ENCODE measurements at places on chromosomes 1 and 21. TPM values are rescaled to one million over a fixed set of nuclear protein-coding genes. Genes with fewer than 3 reads are reported as not detected.

Gene AMY2A
- not detected for total RNA-seq

Gene GBP6
- total RNA-seq = 0.27 TPM

Gene VTCN1
- not detected for total RNA-seq

Gene VWA5B1
- total RNA-seq = 0.15 TPM

Gene LEFTY1
- not detected for total RNA-seq

Gene CLCA1
- not detected for total RNA-seq

Gene CAMK1G
- total RNA-seq = not detected

Gene ST6GALNAC5
- not detected for total RNA-seq

Gene MTF1
- 21.0 TPM for total RNA-seq

Gene RPE65
- total RNA-seq = not detected

Gene ATP1A4
- not detected for total RNA-seq

- peaks cover 48% of the 10 kb centered on the region for H3K36me3 ChIP-seq
- DNase-seq = no peak
- no peaks in the 10 kb centered on the region for H3K4me1 ChIP-seq
- no peaks in the 10 kb centered on the region for H3K27me3 ChIP-seq
Measured at GRCh38 chr1:202728951-202729350, 18.7 kb upstream of the SYT2 start.

GRCh38 chr1:111476761-111477309, 3.1 kb downstream of the C1orf162 start:
- H3K27ac ChIP-seq = peak overlapping the region; percentile 93
- peaks cover 42% of the 10 kb centered on the region for H3K36me3 ChIP-seq
- peaks cover 70% of the 10 kb centered on the region for H3K4me1 ChIP-seq

DNA sequence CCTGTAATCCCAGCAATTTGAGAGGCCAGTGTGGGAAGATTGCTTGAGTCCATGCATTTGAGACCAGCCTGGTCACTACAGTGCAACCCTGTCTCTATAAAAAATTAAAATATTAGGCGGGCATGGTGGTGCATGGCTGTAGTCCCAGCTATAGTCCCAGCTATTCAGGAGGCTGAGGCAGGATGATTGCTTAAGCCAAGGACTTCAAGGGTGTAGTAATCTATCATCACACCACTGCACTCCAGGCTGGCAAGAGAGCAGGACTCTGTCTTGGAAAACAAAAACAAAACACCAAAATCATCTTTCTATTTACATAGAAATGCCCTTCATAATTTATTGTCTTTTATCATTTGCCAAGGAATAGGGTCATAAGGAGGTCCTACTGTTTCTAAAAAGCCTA, 1274.1 kb upstream of the NCAM2 start:
- no peak overlapping the region for H3K27ac ChIP-seq
- no peak overlapping the region for H3K4me3 ChIP-seq
- no peaks in the 10 kb centered on the region for H3K4me1 ChIP-seq
- no peak for DNase-seq

DNA sequence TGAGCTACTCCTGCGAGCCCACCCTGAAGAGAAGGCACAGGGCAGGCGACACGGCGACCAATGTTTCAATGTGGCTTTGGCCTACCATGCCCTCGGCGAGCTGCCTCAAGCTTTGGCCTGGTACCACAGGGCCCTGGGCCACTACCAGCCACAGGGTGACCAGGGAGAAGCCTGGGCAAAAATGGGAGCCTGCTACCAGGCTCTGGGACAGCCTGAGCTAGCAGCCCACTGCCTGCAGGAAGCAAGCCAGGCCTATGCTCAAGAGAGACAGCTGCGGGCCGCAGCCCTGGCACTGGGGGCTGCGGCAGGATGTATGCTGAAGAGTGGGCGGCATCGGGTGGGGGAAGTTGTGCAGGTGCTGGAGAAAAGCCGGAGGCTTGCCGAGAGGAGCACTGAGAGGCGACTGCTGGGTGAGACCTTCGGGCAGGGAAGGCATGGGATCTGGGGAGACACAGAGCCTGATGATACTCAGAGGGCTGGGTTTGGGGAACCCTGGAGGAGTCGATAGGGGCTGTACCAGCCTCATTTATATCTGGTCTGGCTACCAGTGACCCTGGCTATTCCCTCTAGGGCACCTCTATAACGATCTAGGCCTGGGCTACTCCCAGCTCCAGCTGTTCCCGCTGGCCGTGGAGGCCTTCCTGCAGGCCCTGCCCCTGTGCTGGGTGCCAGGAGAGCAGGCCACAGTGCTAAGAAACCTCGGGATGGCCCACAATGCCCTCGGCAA, 2.3 kb downstream of the TTC24 start:
- peak overlapping the region; percentile 92 for H3K27ac ChIP-seq
- H3K27me3 ChIP-seq = no peaks in the 10 kb centered on the region
- H3K36me3 ChIP-seq = no peaks in the 10 kb centered on the region
- H3K4me3 ChIP-seq = peak overlapping the region; percentile 60

GRCh38 chr1:237779356-237779755, 111.4 kb downstream of the ZP4 start:
- H3K4me3 ChIP-seq = no peak overlapping the region
- H3K4me1 ChIP-seq = no peaks in the 10 kb centered on the region
- H3K27ac ChIP-seq = no peak overlapping the region

DNA sequence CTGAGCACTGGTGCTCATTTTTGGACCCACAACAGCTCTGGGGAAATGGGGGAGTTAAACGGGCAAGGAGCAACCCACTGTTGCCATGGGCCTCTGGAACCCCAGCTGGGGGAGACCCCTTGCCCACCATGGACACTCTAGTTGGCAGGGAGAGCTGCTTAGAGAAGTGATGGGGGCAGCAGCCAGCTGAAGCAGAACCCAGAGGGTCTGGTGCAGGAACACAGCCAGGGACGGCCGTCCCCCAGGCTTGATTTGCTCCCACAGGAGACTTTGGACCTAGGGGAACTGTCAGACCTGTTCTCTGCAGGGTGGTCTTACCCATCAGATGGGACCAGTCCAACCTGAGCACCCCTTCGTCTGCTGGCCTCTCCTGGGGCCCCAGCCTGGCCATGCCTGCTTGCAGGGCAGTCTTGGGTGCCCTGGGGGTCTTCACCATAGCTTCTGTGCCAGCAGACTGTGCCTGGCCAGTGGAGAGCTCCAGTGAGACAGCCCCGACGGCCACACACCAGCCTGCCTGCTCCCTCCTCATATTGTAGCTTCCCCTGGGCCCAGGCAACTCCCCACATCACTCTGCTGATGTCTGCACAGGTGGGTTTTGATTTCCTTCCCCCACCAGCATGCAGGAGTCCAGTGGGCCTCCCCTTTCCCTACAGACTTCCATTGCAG, 11.3 kb downstream of the SPATC1L start:
- peaks cover 2% of the 10 kb centered on the region for H3K36me3 ChIP-seq
- peaks cover 23% of the 10 kb centered on the region for H3K27me3 ChIP-seq
- H3K27ac ChIP-seq = peak overlapping the region; percentile 54
- H3K4me3 ChIP-seq = no peak overlapping the region

GRCh38 chr1:63861052-63861691, 87.4 kb downstream of the ROR1 start:
- DNase-seq = no peak
- peaks cover 3% of the 10 kb centered on the region for H3K27me3 ChIP-seq
- no peaks in the 10 kb centered on the region for H3K36me3 ChIP-seq
- H3K4me1 ChIP-seq = no peaks in the 10 kb centered on the region
- H3K4me3 ChIP-seq = no peak overlapping the region
- no peak overlapping the region for H3K27ac ChIP-seq

GRCh38 chr1:17684810-17685209, 70.3 kb upstream of the ACTL8 start:
- no peak overlapping the region for H3K4me3 ChIP-seq
- no peak for DNase-seq
- no peaks in the 10 kb centered on the region for H3K36me3 ChIP-seq
- H3K27me3 ChIP-seq = no peaks in the 10 kb centered on the region

- no peaks in the 10 kb centered on the region for H3K27me3 ChIP-seq
- peaks cover 7% of the 10 kb centered on the region for H3K36me3 ChIP-seq
- DNase-seq = no peak
- H3K4me3 ChIP-seq = no peak overlapping the region
Measured at GRCh38 chr1:16257968-16258367, 21.0 kb upstream of the CPLANE2 start.

- H3K4me3 ChIP-seq = no peak overlapping the region
- no peaks in the 10 kb centered on the region for H3K27me3 ChIP-seq
- DNase-seq = no peak
- no peak overlapping the region for H3K27ac ChIP-seq
Measured at GRCh38 chr1:11174261-11174942, 14.8 kb upstream of the ANGPTL7 start.

DNA sequence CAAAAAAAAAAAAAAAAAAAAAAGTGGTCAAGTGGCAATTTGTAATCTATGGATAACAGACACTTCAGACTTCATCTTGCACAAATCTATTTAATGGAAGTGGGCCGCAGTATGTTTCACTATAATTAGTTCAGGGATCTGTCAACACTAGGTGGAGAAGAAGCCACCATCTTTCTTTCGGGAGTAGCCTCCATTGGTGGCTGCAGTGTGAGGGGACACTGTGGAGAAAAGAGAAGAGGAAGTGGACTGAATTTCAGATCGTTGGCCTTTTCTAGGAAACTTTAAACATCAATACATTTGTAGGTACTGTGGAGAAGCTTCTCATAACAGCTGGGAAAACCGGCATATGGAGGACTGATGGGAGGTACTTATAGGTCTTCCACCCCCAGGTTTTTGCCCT, 8.0 kb upstream of the ELAPOR1 start:
- DNase-seq = no peak
- no peak overlapping the region for H3K4me3 ChIP-seq
- H3K27me3 ChIP-seq = peaks cover 8% of the 10 kb centered on the region
- H3K4me1 ChIP-seq = peaks cover 10% of the 10 kb centered on the region
- H3K27ac ChIP-seq = no peak overlapping the region
- peaks cover 11% of the 10 kb centered on the region for H3K36me3 ChIP-seq

- DNase-seq = no peak
- H3K4me3 ChIP-seq = no peak overlapping the region
- no peaks in the 10 kb centered on the region for H3K4me1 ChIP-seq
- no peak overlapping the region for H3K27ac ChIP-seq
- no peaks in the 10 kb centered on the region for H3K27me3 ChIP-seq
Measured at GRCh38 chr1:242828199-242828598, 303.7 kb upstream of the PLD5 start.

- no peaks in the 10 kb centered on the region for H3K4me1 ChIP-seq
- no peaks in the 10 kb centered on the region for H3K27me3 ChIP-seq
- DNase-seq = no peak
- H3K36me3 ChIP-seq = peaks cover 5% of the 10 kb centered on the region
Measured at GRCh38 chr1:202572867-202573266, 137.4 kb downstream of the SYT2 start.

GRCh38 chr1:222167896-222168295, 380.0 kb downstream of the HHIPL2 start:
- no peak for DNase-seq
- H3K4me3 ChIP-seq = no peak overlapping the region
- no peaks in the 10 kb centered on the region for H3K36me3 ChIP-seq
- H3K27me3 ChIP-seq = no peaks in the 10 kb centered on the region
- H3K27ac ChIP-seq = no peak overlapping the region

GRCh38 chr1:204941421-204942338, 71.0 kb downstream of the NFASC start:
- peak; percentile 63 for DNase-seq
- H3K36me3 ChIP-seq = no peaks in the 10 kb centered on the region
- no peak overlapping the region for H3K27ac ChIP-seq
- H3K4me3 ChIP-seq = no peak overlapping the region

GRCh38 chr1:228283476-228284147, 75.8 kb downstream of the OBSCN start:
- no peak for DNase-seq
- no peak overlapping the region for H3K4me3 ChIP-seq
- H3K27me3 ChIP-seq = no peaks in the 10 kb centered on the region
- H3K36me3 ChIP-seq = no peaks in the 10 kb centered on the region

- no peak for DNase-seq
- peaks cover 6% of the 10 kb centered on the region for H3K27me3 ChIP-seq
- no peak overlapping the region for H3K4me3 ChIP-seq
- no peaks in the 10 kb centered on the region for H3K36me3 ChIP-seq
Measured at GRCh38 chr1:59238993-59239392, 57.9 kb upstream of the FGGY start.

DNA sequence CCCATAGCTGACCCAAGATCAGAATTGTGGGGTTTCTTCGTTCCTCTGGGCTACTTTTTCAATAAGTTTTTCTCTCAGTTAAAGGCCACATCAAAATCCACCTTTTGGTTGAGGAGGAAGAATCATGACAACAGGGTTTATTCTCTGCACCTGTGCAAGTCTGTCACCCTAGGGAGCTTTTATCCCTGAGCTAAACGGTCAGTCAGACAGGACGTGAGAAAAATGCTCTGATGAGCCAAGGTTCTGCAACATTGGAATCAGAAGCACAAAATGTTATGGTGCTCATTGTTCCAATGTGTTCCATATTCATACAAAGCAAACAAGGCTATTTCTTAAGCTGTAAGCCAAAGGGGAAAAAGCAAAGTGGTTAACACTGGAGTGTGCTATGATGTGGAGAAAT, 7.4 kb upstream of the ERICH3 start:
- no peak for DNase-seq
- H3K27ac ChIP-seq = no peak overlapping the region
- H3K4me1 ChIP-seq = peaks cover 2% of the 10 kb centered on the region
- peaks cover 9% of the 10 kb centered on the region for H3K27me3 ChIP-seq

DNA sequence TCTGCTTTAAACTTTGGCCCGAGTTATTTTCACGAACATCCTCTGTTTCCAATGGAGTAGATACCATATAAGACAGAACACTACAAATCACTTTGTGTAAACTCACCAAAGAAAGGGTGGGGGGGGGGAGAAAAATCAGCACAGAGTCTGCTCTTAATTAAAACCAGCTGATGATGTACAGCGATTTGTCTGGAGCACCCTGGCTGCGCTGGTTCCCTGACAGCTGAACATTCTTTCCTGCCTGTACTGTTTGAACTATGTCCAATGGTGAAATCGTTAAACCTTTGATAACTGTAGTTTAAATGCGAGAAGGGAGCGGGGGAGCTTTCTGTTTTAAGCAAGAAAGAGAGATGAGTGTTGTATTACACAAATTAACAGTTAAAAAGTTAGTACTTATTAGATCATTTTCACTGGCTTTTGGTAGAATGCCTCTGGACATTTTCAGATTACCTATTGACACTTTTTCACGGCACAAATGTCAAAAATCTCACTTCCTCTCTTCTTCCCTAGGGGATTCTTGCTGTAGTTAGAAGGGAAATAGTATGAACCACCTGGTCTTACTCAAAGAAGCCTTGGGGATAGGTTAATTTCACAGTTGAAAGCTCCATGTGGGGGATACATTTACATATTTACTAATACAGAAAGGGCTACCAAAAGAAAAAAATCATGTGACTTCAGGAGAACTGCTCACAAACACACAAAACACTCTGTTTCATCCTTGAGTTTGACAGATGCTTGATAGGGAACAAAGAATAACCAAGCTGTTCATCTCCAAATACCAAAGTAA, 140.2 kb upstream of the RUNX1 start:
- no peak overlapping the region for H3K4me3 ChIP-seq
- DNase-seq = no peak
- no peaks in the 10 kb centered on the region for H3K4me1 ChIP-seq
- H3K27me3 ChIP-seq = no peaks in the 10 kb centered on the region

- peaks cover 42% of the 10 kb centered on the region for H3K36me3 ChIP-seq
- peaks cover 58% of the 10 kb centered on the region for H3K4me1 ChIP-seq
- peak overlapping the region; percentile 99 for H3K27ac ChIP-seq
- H3K27me3 ChIP-seq = no peaks in the 10 kb centered on the region
- no peak for DNase-seq
Measured at GRCh38 chr1:145997718-145998023, 1.3 kb upstream of the TXNIP start.

All from activated CD4-positive, alpha-beta T cell treated with anti-CD3 and anti-CD28 coated beads, Interleukin-2, amount 10 ng/mL, durations not matched to agents 7 days and 5 days (primary cell).